ENCODE measurements at places on chromosomes 12 and 14. TPM values are rescaled to one million over a fixed set of nuclear protein-coding genes. Genes with fewer than 3 reads are reported as not detected.

JKAMP gene
- 83.9 TPM for polyA plus RNA-seq

PLEKHG7 gene
- not detected for polyA plus RNA-seq

KLRF2 gene
- not detected for polyA plus RNA-seq

AMDHD1 gene
- 1.1 TPM for polyA plus RNA-seq

FOXG1 gene
- 0.04 TPM for polyA plus RNA-seq

NKX2-8 gene
- polyA plus RNA-seq: not detected

TTC7B gene
- 35.3 TPM for polyA plus RNA-seq

GRCh38 chr12:31651893-31652521 lies 7.5 kb upstream of the ETFBKMT start:
- no peak for DNase-seq

DNA sequence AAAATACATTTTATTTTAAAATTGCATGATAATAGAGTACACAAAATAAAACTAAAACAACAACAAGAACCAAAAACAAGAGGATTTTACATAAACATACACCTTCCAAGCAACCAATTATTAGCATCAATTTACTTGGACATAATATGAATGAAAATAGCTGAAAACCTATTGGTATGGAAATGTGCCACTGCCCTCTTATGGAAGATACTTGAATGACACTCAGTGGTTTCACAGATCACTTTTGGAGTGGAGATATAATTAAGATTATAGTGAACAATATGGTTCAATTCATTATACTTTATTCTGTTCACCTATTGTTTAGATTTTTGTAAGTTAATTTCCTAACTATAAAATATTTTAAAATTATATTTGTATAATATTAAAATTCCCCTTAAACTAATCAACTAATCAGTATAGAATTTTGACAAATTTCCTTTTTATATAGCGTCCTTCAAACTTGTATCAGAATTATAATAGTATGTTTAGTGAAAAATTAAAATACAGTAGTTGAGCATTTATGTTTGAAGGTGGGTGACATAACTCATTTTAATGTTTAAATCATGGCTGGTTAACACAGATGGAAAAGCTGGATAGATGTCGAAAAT lies 70.1 kb downstream of the SLC6A15 start:
- DNase-seq: no peak

DNA sequence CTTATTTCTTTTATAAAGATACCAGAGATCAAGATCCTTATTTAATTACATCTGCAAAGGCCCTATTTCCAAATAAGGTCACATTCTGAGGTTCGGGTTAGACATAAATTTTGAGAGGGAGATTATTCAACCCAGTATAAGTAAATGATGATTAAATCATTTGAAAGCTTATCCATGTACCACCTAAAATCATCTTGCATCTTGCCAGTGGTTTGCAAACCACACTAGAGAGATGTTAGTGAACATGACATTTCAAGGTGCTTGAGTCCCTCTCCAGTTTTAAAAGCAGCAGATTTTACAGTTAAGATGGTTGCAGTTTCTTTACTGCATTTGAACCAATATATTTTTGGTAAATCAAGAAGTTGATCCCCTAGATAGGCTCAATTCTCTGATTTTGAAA lies 49.9 kb upstream of the TMPO start:
- no peak for DNase-seq

- no peak for DNase-seq
Observed at GRCh38 chr12:6688543-6688998, 604 bp downstream of the ZNF384 start.

DNA sequence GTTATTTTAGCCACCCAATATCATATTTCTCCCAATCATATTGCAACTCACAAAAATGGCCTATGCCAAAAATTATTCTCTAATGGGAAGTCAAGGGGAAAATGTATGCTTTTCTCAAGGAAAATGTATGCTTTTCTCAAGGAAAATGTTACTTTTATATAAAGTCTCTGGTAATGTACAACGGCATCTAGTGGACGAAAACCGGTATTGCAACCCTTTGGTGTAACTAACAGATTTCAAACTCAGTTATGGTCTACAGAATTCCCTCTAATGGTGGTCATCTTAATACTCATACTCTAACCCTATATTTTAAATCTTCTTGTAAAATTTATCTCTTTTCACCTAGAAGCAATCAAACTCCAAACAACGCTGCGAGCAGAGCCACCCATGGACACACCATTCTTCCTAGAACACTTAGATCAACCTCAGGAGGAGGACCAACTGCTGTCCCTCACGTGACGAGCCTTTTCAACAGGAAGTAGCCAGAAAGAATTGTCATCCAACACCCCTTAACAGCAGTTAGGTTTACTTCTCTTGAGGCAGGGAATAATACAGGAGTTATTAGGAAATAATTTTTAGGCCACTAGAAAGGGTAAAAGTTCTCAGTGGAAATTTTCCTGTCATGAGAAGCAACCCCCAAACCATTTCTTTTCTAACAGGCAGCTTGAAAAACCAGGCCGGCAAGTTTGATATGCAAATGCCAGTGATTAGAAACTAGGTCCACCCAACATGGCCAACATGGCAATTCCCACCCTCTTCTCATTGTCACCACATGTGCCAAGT lies 20.1 kb downstream of the APOBEC1 start:
- no peak for DNase-seq

DNA sequence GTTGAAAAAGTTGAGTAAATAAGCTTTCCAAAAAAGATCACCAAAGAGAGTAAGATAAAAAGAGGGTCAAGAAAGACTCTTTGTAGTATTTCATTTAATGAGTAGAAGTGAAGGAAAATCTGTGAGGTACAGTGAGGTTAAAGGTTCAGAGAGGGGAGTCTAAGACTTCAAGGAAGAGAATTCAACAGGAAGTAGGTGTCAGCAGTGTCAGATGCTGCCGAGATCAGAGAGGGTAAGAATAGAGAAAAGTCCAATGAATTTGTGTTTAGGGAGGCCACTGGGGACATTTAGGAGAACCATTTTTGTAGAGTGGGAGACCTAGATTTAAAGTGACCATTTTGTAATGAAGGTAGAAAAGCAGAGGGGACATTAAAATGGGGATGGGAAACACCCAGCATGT lies 71.6 kb upstream of the KRAS start:
- DNase-seq: no peak

- no peak for DNase-seq
Observed at GRCh38 chr12:3527736-3528135, 36.7 kb downstream of the PRMT8 start.

DNA sequence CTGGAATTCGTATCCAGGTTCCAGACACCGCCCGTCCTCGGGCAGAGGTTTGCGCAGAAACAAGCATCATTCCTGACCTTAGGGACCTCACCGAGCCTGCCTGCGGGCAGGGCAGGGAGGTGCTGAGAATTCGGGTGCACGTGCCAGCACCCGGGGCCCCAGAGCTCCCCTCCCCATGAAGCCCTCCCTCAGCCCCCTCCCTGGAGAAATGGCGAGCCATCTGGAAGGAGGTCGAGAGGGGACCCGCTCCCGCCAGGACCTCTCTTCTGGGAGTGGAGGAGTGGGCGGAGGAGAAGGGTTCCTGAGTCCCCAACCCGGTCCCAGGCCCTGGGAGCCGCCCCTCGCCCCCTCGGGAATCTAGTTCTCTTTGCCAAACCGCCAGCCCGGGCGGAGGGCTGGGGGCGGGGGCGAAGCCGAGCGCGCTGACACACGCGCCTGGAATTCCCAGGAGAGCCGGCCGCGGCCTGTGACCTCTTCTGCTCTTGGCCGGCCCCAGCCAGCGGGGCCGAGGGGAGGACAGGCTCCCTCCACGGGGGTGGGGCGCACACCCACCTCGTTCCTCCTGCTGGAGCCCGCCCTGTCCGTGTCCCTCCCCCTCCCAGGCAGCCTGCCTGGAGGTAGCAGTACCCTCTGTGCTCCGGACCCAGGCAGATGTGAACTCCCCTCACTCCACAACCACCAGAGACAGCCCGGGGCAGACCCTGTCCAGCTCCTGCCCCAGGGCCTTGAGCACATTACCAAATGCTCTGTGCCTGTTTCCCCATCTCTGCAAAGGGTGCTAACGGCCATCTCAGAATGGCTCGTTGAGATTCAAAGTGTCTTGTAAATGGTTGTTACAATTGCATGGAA lies 23.0 kb upstream of the GPR132 start:
- no peak for DNase-seq

DNA sequence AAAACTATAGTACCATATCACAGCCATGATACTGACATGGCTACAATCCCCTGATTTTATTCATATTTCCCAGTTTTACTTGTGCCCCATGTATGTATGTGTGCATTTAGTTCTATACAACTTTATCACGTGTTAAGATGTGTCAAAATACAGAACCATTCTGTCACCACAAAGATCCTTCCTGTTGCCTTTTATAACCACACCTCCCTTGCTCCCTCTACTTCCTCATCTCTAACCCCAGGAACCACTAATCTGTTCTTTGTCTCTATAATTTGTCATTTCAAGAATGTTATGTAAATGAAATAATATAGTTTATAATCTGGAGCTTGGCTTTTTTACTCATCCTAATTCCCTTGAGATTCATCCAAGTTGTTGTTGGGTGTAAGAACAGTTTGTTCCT lies 358.4 kb downstream of the DPF3 start:
- no peak for DNase-seq

DNA sequence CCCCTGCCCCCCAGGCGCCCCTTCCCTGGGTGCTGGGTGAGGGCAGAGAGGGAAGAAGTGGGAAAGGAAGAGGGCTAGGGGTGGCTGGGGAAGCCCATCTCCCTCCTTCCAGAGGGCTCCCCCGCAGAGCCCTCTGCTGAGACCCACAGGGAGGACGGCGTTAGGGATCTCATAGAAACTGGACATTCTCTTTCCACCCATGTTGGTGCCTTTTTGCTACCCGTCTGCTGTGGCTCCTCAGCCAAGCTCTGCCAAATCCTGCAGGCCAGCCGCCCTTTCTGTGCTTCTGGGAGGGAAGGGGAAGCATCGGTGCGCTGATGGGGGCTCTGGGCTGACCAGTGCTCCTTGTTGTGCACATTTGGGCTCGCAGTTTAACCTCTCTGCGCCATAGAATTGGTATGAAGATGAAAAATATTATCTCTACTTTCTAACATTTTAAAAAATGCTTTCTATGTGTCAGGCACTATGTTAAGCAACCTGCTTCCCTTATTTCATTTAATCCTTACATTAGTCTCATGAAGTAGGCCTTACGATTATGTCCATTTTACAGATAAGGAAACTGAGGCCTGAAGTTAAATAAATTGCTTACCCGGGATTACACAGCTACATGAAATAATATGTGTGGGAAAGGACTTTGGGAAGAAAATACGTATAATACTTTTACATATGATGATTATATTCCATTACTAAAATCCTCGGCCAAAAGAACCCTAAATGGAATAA lies 981 bp downstream of the SLC48A1 start:
- no peak for DNase-seq

- DNase-seq: no peak
Observed at GRCh38 chr12:104551313-104551931, 94.7 kb downstream of the CHST11 start.

GRCh38 chr12:58917699-58918468 lies 2.4 kb downstream of the LRIG3 start:
- no peak for DNase-seq

- DNase-seq: no peak
Observed at GRCh38 chr12:65598688-65599087, 225.6 kb upstream of the HMGA2 start.

DNA sequence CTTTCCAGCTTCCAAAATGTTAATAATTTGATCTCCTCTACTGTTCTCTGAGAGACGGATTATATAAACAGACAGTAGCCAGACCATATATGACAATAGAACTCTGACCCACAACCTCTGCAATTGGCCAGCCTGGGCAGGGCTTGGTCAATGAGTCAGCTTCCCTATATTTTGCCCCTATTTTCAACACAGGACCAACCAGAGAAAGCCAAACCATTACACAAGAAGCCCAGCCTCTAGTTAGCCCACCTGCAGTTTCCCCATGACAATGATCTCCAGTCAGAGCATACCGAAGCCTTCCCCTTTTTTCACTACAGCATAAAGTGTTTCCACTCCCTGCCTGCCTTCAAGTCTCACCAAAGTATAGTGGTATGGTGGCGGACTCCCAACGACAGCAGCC lies 7.6 kb upstream of the EXD2 start:
- DNase-seq: no peak

GRCh38 chr14:92481386-92481785 lies 32.2 kb upstream of the RIN3 start:
- DNase-seq: no peak

- peak; percentile 66 for DNase-seq
Observed at GRCh38 chr12:95117178-95117599, 43.8 kb upstream of the NR2C1 start.

GRCh38 chr12:66065641-66066136 lies 64.9 kb downstream of the LLPH start:
- no peak for DNase-seq

DNA sequence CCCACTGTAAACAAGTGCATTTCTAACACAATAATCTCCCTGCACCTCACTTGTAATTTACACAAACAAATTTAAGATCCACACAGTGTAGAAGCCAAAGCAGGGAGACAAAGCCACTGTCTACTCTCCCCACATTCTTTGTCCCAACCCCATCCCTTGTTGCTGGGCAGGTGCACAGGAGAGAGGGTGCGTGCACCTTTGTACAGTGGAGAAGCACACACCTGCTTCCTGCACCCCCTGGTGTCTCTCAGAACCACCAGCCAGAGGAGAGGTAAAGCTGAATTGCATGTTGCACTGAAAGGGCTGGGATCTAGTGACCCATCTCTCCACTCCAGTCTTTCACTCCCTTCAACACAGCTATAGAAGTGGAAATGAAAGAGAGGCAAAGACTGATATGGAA lies 51.4 kb upstream of the IFNG-AS1 start:
- DNase-seq: no peak

DNA sequence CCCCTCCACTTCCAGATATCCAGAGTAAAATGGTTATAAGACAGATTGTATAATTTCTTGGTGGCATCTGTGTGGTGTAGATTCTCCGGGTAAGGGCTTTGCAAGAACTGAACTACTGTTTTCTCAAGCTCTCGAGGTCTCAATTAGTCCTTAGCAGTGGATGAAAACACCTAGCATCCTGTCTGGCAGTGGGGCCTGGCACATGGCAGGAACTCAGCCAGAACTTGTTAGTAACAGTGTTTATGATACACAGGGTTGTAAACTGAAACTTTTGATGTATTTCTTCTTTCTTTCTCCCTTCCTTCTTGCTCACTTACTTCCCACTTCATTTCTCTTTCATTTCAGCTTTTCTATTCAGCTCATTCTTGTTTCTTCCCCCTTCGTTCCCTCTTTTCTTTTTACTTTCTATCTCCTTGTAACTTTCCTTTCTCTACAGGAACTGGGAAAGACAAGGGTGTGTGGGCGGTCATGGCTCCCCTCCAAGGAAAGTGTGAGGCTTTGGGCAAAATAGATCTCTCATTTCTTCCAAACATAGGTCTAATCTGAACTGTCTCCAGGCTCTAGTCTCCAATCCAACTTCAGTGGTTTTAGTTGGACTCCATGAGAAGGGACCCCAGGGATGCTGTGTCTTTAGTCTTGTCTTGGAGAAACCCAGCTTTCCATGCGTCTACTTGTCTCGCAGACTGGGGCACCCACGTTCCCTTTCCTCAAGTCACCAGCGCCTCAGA lies 159.7 kb downstream of the PAH start:
- DNase-seq: no peak

All from left renal pelvis (tissue), 4 donors.